A549 treated with RU486 at 1 μM for 4 hours (cell line): ENCODE measurements at places on chromosomes 6 and 20. TPM values are rescaled to one million over a fixed set of nuclear protein-coding genes. Genes with fewer than 3 reads are reported as not detected.

THEMIS gene
- not detected in 5 replicates for total RNA-seq

SLA2 gene
- total RNA-seq = not detected in 5 replicates

PTPRT gene
- total RNA-seq = not detected in 5 replicates

TNFRSF6B gene
- 0.46 to 1.2 TPM (median 0.60 TPM) in 5 replicates for total RNA-seq

SEL1L2 gene
- total RNA-seq = not detected in 5 replicates
